ENCODE measurements at places on chromosomes 7 and 10.

GRCh38 chr7:68438016-68438415, 1160.3 kb upstream of the AUTS2 start:
- no peak for DNase-seq

GRCh38 chr10:132551808-132552130, 14.2 kb downstream of the INPP5A start:
- no peak for DNase-seq

GRCh38 chr10:27822301-27822700, 76.7 kb upstream of the MKX start:
- peak; percentile 78 for DNase-seq

GRCh38 chr7:139562961-139563565, 39.6 kb downstream of the CLEC2L start:
- DNase-seq = no peak

- DNase-seq = no peak
Measured at GRCh38 chr10:83272666-83273434, 866.5 kb upstream of the GHITM start.

Data from HFFc6 (cell line).